ENCODE measurements at places on chromosomes 6 and 20.

DNA sequence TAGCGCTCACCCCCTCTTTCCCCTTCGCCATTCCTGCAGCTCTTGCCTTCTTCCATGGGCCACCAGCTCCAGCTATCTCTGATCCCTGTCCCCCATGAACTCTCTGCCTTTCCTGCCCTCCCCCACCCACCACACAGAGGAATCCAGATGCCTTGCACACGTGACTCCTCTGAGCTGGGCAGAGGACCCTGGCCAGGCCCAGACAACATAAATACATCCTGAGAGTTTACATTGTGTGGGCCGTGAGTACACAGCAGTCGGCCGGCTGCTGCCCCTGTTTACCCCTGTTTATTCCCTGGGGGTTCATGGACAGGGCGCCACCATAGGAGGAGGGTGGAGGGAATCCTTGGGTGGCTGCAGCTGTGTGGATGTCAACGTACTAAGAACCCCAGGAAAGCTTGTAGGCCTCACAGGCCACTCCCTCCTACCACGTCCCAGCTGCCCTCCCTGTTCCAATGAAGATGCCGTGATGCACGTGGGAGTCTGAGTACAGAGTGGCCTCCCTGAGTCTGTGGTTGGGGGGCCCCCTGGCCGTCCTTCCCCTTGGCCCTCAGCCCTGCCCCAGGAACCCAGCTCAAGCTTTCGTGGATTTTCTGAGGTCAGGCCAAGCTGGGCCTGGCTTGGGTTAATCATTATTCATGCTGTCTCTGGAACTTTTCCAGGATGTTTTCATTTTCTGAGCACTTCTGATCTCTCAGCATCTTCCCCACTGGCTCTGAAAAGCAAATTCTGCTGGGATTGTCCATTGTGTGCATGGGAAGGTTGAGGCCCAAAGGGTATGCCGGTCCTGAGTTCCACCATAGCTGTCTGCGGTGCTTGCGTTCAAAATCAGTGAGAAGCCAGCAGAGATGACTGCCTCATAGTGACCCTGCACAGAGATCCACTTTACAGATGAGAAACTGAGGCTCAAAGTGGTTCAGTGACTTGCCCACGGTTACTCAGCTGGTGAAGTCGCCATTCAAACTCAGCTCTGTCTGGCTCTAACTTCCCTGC, 136.3 kb downstream of the MRPL14 start:
- no peak for DNase-seq

DNA sequence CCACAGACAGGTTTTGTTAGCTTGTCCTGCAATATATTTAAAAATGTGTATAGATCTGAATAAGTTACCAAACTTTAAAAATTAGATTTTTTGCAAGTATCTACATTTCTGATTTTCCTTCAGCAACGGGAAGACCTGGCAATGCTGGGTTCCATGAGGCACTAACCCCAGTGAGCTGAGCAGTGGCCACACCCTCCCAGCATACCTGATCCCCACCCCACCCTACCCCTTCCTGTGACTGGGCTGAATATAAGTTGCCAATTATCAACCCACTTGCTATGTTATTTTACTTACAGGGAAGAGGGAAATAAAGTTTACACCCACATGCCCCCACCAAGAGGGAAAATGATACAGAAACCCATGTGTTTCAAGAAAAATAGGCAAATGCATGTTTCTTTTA, 70.3 kb upstream of the RALGAPA2 start:
- DNase-seq = no peak

DNA sequence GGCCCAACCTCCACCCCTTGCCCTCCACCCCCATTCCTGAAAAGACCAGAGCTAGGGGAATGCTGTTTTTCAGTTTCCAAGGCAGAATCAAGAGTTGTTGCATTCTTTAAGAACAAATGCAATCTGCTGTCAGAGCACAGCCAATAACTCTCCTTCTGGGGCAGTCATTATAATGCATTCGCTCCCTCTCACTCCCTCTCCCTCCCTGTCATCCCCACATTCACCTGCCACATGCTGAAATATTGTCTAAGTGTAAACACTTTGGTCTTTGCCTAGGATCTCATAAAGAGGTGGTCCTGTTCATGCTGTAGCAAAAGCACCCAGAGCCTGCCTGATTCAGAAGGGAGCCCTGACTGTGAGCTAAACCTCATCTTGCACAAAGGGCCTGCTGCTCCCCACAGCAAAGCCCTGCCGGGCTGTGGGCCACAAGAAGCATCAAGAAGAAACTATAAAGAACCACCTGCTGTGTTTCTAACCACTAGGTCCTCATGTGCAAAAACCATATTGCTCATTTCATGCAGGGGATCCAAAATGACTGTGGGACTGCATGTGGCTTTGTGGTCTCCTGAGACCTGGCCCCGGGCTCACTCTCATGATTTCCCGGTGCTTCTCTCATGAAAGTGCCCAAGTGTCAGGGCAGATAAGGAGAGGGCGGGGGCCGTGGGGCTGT, 85.6 kb downstream of the GPR6 start:
- no peak for DNase-seq

DNA sequence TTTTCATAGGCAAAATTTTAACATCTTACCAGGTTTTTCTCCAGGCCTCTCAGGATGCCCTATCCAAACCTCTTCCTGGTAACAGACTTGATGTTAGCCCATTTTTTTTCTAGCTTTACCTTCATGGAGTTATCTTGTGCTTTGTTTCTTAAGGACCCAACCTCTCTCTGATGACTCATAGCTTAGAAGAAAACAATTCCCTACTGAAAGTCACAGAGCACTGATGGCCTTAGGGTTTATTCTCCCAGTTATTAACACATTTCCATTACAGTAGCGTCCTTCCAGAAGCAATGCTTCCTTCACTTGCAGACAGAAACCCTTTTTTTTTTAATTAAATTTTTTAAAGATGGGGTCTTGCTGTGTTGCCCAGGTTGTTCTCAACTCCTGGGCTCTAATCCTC, 79.4 kb downstream of the IYD start:
- DNase-seq = no peak
